ENCODE measurements at places on chromosomes 4 and X.

DNA sequence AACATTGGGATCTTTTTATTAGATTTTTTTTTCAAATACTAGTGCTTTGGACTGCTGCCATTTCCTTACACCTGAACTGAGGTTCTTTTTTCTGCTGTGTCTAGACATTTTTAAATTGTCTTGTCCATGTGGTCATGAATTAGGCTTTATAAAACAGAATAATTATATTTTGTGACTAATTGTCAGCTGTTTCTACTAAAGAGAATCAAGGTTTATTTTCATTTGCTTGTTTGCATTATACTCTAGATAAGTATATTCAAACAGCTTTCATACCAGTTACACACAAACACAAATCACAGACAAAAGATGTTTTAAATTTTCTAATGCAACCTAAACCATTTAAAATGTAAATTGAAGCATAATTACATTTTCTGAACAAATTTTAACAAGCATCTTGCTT is 194.7 kb downstream of the GALNTL6 start:
- no peak for DNase-seq

- DNase-seq: no peak
Measured at GRCh38 chrX:133590703-133591505, 175.6 kb upstream of the GPC4 start.

DNA sequence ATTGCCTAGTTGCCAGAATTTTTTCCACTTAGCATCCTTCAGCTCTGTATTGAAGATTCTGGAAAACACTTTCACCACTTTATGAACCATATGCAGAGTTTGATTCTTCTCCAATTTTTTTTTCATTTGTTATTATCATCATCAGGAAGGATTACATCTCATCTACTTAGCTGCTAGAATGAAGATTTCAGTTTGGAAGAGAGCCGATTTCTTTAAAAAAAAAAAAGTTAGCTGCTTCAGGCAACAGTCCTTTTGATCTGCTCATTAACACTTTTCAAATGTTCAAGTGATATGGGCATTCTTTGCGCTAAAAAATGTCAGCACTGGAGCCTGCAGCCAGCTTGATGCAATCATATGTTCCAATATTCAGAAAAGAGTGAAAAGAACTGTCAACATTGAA is 76.2 kb downstream of the ANTXR2 start:
- DNase-seq: no peak

DNA sequence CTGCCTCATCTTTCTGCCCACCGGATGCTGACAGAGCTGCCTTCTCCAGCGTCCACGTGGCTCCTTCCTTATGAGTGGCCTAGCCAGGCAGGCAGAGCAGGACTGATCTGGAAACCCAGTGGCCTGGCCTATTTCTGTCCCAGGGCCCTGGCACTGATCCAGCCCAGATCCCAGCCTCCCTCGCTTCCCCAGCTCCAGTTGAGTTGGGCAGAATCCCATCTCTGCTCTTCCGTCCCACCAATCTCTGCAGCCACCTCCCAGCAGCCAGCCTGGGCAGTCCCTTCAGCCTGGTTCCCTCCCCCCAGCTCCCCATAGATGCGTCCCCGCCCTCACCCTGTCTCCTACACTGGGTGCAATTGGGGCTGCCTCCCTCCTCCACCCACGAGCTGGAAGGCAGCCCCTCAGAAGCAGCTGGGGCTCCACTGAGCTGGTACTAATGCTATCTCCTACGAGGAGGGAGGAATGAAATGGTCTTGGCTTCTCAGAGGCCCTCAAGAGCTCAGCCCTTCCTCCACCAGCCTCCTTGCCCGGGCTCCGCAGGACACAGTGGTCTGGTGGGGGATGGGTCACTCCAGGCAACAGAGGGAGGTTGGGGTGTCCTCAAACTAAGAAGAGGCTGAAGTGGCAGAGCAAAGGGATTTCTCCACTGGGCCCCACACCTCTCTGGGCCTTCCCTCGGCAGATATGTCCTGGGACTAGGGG is 94.2 kb downstream of the PJA1 start:
- DNase-seq: no peak

GRCh38 chr4:121242188-121242750 is 78.1 kb upstream of the TNIP3 start:
- no peak for DNase-seq

DNA sequence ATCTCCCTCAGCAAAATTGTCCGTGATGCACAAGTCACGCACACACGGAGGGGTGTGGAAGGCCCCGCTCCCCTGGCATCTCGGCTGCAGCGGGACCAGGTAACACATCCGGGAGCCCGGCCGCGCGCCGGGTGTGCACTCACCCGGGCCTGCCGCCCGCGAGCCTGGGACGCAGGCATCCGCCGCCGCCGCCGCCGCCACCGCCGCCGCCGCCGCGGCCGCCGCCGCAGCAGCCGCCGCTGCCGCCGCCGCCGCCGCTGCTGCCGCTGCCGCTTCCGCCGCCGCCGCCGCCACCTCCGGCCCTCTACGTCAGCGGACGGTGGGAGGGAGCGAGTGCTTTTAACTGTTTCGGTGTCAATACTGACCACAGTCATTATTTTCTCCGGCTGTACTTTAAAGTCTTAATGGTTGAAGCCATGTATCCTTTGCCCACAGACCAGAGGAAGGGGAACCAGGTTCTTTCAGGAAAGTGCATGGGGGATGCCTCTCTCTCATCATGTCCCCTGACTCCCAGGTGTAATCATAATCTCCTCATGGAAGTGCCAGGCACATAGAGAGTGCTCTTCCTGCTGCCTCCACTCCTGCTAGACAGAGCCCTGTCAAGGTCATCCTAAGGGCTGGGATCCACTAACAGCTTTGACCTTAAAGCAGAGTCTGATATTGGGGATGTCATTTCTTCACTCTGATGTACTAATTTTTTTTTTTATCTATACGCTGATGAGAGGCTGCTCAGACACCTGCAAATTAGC is 38.0 kb downstream of the MAGEE2 start:
- DNase-seq: no peak

GRCh38 chrX:56763556-56764152 is 34.6 kb downstream of the NBDY start:
- no peak for DNase-seq

DNA sequence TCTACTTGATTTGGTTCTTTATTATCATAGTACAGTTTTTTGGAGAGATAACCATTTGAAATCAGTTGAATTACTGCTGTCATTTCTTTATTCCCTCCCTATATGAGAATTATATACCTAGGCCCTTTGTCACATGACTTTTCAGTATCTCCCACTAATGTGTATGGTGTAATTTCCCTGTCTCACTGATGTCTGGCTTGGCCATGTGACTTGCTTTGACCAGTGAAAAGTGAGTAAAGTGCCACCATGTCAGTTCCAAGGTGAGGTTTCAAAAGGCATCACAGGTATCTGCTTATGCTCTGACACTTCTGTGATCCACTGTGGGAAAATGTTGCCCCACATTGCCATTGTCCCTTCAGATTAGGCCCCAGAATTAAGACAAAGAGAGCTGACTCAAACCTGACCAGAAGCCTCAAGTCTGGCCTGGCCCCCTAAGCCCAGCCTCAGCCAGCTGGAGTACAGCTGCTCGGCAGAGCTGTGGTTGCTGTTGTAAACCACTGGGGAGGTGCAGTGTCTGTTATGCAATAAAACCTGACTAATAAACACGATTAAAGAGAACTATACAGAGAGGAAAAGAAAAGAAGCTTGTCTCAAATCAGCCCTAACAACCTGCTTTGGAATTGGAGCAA is 27.5 kb downstream of the SETD7 start:
- DNase-seq: no peak

- no peak for DNase-seq
Measured at GRCh38 chr4:99665983-99666382, 8.4 kb upstream of the C4orf54 start.

- DNase-seq: no peak
Measured at GRCh38 chr4:21041708-21042107, 341.4 kb downstream of the PACRGL start.

DNA sequence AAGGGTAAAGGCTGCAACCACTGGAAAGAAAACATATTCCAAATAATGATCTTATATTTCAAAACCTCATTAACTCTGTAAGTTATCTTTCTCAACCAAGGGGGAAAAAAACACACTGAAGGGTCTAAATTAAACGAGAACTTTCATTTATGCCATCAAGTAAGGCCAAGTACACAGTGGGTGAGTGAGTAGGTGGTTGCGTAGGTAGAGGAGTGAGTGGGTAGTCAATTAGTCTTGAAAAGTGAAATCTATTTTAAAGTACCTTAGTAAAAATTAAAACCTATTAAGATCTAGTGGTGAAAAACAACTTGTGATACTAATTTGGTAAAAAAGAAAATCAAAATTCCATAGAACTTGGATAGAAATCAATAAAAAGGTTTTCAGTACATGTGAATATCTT is 3.5 kb downstream of the CASK start:
- DNase-seq: no peak

DNA sequence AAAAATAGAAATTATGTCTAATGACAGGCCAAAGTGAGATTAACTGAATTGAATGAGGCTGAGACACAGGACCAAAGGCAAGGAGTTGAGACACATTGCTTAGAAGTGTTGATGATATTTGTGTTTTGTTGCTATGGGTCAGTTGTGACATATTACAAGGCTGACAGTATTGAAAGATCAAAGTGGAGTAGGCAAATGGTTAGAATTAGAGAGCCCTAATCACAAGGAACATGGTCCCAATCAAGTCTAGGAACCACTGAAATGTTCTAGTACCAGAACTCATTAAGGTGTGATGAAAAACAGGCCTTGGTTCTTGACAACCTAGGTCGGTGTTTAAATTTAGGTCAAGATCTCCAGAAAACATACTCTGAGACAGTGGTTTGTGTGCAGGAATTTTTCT is 896.3 kb upstream of the HS3ST1 start:
- no peak for DNase-seq

DNA sequence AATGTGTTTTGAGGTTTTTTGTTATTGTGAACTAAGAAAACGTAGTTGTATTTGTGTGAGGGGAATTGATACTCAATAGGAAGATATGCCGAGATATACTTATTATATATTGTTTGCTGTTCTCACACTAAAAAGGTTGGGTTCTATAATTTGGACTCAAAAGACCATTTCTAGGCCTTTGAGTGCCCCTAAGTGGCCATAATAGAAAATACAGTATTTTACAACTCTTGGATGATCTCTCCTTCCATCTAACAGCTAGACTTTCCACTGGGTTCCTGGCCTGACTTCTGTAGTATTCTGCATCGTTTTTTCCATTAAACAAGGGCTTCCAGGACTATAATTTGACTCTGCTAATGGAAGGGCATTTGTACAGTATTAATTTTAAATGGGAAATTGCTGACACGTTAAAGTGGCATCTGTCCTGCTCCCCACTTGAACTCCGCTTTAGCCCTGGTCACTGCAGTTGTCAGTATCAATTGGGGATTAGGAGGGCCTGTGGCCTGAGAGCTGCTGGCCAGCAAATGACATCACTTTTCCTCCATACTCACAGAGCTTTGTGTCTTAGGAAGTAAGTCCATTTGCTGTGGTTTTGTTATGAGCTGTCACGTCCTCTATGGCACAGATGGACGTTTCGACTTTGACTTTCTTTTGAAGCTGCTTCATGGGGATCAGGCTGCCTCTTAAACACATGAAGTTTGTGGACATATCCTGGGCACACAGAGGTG is 176.9 kb downstream of the SLIT2 start:
- DNase-seq: no peak

DNA sequence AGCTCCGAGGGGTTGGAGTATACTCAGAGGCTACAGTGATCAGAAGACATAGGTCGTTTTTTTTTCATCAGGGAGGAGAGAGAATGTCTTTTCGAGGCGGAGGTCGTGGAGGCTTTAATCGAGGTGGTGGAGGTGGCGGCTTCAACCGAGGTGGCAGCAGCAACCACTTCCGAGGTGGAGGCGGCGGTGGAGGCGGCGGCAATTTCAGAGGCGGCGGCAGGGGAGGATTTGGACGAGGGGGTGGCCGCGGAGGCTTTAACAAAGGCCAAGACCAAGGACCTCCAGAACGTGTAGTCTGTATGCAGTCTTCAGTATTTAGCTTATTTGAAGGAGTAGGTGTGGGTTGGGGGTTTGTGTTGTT is 500 bp downstream of the GAR1 start:
- DNase-seq: peak; percentile 14

DNA sequence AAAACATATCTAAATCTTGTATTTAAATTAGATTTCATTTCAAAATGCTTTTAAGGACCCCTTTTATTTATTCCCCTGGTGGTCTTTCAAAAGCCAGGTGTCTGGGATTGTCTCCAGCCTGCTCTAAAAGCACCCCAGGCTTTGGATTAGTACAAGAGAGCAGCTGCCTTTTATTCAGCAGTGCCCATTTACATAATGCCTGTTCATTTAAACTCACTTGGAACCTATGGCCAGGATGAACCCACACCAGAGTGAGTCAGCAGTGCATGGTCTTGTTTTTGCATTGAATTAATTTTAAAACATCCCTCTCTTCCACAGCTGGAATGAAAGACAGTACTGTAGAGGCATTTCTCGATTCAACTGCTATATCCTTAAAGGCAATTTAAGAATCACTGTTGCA is 64.1 kb upstream of the TENM3 start:
- no peak for DNase-seq

DNA sequence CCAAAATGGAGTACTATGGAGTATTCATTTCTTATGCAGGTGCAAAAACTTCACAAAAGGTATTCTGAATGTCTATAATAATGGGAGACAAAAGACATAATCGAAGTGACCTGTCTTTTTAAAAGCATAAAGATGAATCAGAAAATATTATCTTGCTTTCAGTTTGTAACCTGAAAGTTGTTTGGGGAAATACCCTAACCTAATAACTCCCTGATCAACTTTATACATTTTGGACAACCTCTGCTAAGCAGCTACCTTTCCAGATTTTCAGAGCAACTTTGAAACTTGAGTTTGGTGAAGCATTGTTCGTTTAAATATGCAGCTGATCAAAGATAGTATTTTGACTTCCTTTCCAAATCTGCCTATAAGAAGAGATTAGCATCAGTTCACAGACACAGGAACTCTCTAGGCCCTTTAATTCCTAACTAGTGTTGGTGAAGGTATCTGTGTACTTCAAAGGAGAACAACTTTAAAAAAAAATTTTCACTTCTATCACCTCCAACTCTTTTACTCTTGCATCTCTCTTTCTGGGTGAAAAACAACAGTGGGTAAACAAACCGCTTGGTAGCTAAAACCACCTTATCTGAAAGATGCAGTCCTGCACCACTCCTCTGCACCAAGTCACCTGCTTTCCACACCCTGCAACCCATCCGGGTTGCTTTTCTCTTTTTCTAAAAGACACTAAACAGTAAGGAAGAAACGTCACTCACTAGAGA is 26.5 kb downstream of the CD40LG start:
- DNase-seq: no peak

DNA sequence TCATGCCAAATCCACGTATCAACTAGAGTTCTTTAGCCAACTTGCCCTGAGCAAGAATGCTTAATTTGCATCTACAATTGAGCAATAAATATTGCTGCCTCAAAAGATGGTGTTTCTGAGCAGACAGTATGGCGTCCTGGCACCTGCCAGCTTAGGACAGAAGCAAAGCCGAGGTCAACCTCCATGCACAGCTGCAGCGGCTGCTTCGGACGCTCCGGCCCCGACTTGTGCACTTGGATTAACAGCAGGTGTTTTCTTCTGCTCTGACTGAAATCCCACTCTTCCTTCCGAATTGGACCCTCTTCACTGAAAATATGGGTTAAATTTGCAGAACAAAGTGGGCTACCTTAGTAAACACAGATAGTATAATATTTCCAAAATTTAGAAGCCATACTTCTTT is 215.2 kb upstream of the ETNPPL start:
- DNase-seq: no peak

Measured in stimulated activated CD4-positive, alpha-beta T cell treated with anti-CD3 and anti-CD28 coated beads, Interleukin-12 subunit alpha, Interleukin-12 subunit beta, amount 100 ng/mL, for 48 hours (primary cell).